Left lobe of liver (tissue), 2 donors: ENCODE measurements at places on chromosomes 5 and 9.

- no peak for DNase-seq
These were observed 78.3 kb downstream of the TNC start for GRCh38 chr9:115039516-115040120.

DNA sequence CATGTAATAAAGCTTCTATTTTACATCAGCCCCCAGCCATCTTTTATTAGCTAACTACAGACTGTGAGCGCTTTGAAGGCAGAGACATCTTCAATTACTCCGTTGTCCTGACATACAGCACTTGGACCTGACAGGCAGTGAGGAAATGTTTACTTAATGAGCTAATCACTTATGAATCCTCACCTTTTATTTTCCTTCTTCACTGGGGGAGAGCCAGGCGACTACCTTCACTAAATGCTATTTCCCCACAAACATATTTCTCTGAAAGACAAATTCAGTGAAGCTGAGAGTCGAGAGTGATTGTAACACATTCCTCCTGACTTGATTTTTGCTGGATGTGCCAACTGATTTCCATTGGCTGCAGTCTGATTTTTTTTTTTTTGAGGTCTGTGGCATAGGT is 192.1 kb upstream of the CLINT1 start:
- DNase-seq: no peak

DNA sequence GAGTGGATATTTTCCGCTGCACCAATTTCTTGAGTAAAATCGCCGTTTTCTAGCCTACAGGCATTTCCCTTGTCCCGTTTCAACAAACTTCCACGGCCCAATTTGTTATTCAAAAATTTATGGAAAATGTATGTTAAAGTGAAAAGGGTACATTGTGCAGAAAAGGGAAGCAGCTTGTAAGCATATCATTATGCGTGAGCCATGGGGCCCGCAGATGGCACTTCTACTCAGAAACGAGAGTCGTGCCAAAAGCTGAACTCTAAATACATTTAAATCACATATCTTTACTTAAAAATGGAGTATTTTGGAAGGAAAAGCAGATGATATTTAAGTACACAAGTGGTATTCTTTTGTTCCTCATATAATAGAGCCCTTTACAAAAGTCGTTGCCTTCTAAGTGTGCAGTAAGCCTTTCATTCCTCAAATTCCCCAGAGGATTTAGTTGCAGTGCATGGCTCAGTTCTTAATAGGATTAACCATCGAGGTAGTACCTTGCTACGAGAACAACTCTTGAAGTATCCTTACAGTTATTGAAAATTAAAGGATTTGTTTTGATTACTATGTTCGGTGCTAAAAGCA is 1227.2 kb upstream of the WWC1 start:
- no peak for DNase-seq

GRCh38 chr5:149776361-149777305 is 46.5 kb downstream of the PPARGC1B start:
- DNase-seq: no peak

DNA sequence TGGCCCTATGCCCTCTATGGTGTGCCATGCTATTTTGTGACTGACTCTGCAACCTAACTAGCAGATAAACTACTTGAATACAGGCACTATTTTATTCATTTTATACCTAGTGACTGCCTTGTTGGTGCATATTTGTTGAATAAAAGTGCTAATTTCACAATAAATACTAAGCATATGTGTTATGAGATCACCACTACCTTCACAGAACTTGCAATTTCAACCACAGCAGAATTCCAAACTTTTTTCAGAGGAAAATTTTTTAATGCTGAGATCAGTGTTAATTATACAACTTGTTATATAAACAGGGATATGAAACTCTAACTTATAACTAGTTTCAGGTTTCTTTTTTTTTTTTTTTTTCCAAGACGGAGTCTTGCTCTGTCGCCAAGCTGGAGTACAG is 94.8 kb downstream of the NR3C1 start:
- no peak for DNase-seq

DNA sequence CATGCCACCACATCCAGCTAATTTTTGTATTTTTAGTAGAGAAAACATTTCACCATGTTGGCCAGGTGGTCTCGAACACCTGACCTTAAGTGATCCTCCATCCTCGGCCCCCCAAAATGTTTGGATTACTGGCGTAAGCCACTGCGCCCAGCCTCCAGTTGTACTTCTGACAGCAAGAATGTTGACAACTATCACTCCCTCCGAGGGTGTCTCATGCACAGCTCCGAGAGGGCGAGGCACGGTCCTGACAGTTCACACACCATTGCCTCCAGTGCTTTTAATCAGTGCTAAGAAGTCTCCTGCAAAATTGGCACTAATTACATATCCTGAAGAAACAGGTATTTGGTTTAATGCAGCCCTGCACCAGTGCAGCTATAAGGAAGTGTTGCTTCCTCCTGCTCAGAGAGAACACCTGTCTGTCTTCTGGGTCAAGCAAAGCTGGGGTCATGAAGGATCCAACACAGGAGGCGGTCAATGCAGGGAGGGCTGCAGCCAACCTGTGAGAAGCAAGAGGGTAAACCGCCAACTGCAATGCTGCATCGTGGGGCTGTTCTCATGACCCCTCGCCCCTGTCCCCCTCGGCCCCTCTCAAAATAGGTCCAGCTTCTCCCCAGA is 184.0 kb downstream of the MED10 start:
- DNase-seq: no peak

GRCh38 chr9:87255431-87256155 is 242.1 kb upstream of the DAPK1 start:
- DNase-seq: no peak

- no peak for DNase-seq
These were observed 2.9 kb downstream of the IFNE start for GRCh38 chr9:21479152-21479702.

DNA sequence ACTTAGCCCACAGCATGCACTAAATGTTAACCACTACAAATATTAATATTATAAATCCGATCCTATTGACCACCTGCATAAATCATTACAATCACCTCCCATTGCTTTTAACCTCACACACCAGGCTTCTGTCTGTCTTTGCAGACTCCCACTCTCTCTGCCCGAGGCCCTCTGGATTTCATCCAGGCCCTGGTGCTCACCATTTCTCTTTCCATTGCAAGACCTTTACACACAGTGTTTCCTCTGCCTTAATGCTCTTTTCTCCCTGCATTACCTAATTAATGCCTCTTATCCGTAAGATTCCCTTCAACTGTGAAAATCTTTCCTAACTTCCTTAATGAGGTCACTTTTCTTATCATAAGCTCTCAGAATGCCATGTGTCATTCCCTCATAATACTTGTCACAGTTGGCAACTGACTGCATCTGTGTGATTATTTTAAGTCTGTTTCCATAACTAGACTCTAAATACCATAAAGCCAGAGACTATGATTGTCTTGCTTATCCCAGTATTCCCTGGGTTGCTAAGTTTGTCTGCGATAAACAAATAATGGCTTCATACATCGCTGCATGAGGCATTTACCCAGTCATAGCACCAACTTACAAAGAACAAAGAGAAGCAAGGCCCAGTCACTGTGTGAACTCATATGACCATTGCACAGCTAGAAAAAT is 155.1 kb downstream of the CCDC192 start:
- DNase-seq: no peak

DNA sequence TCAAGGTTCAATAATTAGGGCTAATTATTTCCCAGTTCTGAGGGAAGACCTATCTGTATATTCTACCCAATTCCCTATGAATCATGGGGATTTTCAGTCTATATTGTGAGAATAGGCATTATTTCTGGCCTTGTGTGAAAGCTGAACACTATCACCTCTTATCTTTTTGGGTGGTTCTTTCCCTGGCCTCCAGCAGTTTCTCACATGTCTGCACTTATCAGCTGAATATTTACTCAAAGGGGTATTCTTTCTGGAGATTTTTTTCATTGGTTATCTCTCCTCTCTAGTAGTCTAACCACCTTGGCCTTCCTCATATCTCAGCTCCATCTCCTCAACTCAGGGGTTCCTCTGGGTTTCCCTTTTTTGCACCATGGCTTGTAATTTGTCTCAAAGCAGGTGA is 64.9 kb upstream of the LIFR start:
- no peak for DNase-seq
